Pancreas (tissue), 10 donors: ENCODE measurements at places on chromosomes 1 and 21. TPM values are rescaled to one million over a fixed set of nuclear protein-coding genes. Genes with fewer than 3 reads are reported as not detected.

FCRL1 gene
- not detected for total RNA-seq

- no peak overlapping the region for H3K27ac ChIP-seq
- no peak for DNase-seq
- H3K36me3 ChIP-seq: no peaks in the 10 kb centered on the region
- no peak overlapping the region for H3K4me3 ChIP-seq
- H3K27me3 ChIP-seq: no peaks in the 10 kb centered on the region
Observed at GRCh38 chr1:59477286-59477685, 180.4 kb downstream of the FGGY start.

DNA sequence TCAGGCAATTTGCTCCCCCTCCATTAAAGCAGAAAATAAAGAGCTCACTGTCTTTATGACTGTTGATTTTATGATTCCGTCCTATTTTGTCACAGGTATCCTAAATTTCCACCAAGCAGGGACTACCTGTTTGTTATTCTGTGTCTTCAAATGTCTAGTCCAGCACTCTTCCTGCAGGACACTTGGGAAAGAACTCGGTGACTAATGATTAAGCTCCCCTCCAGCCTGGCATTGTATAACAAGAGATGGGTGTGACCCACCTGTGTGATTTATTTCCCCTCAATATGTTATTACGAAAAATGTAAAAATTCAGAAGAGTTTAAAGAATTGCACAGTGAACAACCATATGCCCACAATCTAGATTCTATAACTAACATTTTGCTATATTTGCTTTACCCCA is 42.9 kb upstream of the LRRN2 start:
- no peaks in the 10 kb centered on the region for H3K36me3 ChIP-seq
- H3K4me1 ChIP-seq: peaks cover 17% of the 10 kb centered on the region
- DNase-seq: no peak
- H3K27me3 ChIP-seq: no peaks in the 10 kb centered on the region
- no peak overlapping the region for H3K4me3 ChIP-seq

- H3K27ac ChIP-seq: no peak overlapping the region
- no peaks in the 10 kb centered on the region for H3K27me3 ChIP-seq
- no peaks in the 10 kb centered on the region for H3K36me3 ChIP-seq
- no peak overlapping the region for H3K4me3 ChIP-seq
- DNase-seq: no peak
Observed at GRCh38 chr1:238336531-238336930, 445.8 kb upstream of the ZP4 start.
